ENCODE measurements at places on chromosomes 7 and 10.

DNA sequence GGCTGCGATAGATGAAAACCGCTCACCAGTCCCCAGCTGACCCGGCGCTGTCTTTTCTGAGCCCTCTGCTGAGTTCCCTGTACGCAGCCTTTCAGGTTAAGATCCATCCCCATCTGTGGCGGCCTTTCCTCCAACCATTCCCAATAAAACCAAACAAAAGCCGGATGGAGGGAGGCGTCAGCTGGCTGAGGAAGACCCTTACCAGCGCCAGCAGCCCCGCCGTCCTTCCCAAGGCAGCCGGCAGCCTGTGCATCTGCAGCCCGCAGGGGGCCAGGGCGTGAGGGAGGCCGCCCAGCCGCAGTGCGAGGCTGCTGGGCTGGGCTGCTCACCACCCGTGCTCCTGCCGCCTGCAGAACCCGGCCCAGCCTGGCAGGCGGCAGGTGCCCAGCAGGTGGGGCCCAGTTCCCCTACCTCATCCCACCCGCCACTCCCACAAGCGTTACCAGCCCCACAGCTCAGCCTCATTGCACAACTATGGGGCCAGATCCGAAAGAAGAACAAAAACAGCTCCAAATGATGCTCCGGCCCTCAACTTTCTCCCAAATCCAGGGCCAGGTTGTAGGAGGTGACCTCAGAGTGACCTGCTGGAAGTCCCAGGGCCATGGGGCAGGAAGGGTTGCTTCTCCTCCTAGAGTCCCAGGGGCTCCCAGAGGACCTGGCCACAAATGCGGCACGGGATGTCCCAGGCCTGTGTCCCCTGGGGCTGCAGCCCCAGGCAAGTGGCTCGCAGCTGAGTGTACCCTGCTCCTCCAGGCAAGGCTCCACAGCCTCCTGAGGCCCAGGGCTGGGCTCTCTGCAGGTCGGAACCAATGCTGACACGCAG, 23.8 kb downstream of the PAPOLB start:
- no peak for DNase-seq

- DNase-seq, result no peak
Measured at GRCh38 chr7:39750253-39751077, 127.1 kb downstream of the RALA start.

GRCh38 chr7:87426160-87426559, 49.3 kb downstream of the ABCB4 start:
- DNase-seq, result no peak

- no peak for DNase-seq
Measured at GRCh38 chr7:10075866-10076265, 897.8 kb upstream of the PHF14 start.

- no peak for DNase-seq
Measured at GRCh38 chr10:133461027-133461426, 7.3 kb downstream of the SCART1 start.

GRCh38 chr10:123270221-123270620, 116.0 kb downstream of the BUB3 start:
- DNase-seq, result no peak

DNA sequence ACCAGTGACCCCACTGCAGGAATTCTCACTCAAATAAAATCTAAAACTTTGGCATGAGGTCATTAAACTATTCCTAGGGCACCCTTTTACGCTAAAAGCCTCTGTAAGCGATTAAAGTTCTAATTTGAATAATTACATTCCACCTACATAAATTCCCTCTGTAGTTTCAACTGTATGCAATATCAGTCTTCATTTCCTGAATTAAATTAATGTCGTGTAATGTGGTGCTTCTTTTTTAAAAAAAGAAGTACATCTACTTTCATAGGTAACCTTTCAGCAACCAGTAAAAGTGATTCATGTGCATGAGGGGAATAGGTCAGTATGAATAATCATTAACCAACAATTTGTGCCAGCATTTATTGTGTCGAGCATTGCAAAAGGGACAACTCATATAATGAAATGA, 44.7 kb downstream of the IMMP2L start:
- no peak for DNase-seq

- peak; percentile 69 for DNase-seq
Measured at GRCh38 chr10:97319671-97320479, 804 bp downstream of the FRAT1 start.

GRCh38 chr10:113384181-113384580, 168.7 kb upstream of the HABP2 start:
- no peak for DNase-seq

DNA sequence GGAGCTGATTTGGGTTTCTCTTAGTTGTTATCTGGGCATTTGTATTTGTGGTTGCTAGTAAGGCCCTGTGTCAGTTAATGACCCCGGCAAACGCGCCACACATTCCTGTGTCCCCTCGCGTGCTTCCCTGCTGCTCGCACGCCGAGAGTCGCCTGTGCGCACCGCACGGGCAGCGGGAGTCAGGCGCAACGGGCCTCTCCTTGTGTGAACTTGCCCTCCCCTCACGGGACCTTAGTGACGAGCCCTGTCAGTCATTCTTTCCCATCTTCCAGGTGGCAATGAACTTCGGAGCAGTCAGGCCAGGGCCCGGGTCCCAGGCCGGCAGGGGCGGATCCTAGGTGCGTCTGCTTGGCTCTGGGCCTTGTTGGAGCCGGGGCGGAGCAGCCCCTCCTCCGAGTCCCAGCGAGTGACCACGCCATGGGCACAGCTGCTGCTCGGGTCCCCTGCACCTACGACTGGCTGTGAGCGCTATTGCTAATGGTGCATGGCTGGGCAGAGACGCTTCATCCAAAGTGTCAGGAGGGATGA, 12.4 kb upstream of the PRKAR1B start:
- DNase-seq, result no peak

GRCh38 chr10:13844651-13845050, 257.9 kb downstream of the PRPF18 start:
- no peak for DNase-seq

DNA sequence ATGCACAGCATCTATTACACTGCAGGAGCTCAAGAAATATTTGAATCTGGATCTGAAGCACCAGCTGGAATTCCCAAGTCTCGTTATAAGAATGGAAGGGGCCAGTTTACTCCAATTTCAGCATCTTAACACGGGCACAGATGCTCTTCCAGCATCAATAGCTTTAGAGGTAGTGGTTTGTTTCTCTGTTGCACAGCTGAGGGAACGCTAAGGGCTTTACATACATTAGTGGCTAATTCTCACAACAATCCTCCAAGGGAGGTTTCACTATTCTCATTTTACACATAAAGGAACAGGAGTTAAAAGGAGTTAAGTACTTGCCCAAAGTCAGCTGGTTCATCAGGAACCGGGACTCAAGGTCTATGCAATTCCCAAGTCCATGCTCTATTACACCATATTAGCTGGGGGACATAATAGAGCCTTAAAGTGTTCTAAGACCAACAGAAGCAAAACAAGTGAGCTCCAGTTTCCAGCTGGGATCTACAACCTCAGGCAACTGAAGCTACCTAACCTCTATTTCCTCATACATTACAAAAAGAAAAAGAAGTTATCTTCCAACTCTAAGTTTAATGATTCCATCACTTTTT, 9.9 kb downstream of the XPNPEP1 start:
- no peak for DNase-seq

DNA sequence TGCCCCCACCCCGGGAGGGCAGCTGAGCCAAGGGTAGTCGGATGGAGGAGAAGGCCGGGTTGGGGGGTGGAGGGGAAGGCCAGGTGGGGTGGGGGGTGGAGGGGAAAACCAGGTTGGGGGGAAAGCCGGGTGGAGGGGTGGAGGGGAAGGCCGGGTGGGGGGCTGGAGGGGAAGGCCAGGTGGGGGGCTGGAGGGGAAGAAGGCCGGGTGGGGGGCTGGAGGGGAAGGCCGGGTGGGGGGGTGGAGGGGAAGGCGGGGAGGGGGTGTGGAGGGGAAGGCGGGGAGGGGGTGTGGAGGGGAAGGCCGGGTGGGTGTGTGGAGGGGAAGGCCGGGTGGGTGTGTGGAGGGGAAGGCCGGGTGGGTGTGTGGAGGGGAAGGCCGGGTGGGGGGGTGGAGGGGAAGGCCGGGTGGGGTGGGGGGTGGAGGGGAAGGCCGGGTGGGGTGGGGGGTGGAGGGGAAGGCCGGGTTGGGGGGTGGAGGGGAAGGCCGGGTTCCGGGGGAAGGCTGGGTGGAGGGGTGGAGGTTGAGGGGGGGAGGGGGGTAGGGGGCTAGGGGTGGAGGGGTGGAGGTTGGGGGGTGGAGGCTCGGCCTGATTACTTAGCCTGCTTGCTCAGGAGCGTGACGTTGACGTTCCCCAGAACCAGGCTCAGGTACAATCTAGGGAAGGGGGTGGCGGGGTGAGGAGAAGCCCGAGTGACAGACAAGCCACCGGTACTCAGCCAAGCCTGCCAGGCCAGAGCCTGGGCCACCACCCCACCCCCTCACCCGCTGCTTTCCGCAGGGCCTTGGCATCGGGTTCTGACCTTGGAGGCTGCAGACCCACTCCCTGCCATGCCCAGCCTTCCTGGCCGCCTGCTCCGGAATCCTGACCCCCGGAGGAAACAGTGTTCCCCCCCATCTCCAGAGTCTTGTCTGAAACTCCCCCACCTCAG, 5.6 kb downstream of the TMEM120A start:
- no peak for DNase-seq

GRCh38 chr10:11602919-11603523, 8.4 kb downstream of the USP6NL start:
- DNase-seq, result no peak

GRCh38 chr10:64708884-64709681, 1187.9 kb downstream of the REEP3 start:
- no peak for DNase-seq

DNA sequence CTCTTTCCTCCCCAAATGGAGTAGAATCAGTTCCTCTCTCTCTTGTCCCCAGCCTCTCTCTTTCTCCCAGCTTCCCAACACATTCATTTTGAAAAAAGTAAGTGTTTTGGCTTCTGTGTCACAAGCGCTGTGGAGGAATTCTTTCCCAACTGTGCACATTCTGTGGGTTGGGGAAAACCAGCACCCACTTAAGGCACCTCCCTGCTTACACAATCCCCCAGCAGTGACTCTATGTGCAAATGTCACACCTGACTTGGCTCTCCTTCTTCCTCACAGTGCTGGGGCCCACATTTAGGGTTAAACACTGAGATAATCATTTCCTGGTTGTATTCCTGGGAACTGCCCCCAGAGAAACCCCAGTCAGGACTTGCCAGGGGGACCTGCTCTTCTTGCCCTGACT, 358.1 kb upstream of the ZNF32 start:
- DNase-seq, result no peak

- DNase-seq, result no peak
Measured at GRCh38 chr7:151623766-151624165, 104.1 kb upstream of the RHEB start.

- DNase-seq, result no peak
Measured at GRCh38 chr7:88450874-88451273, 144.2 kb upstream of the STEAP4 start.

- DNase-seq, result no peak
Measured at GRCh38 chr7:27251136-27251651, 8.6 kb downstream of the EVX1 start.

- no peak for DNase-seq
Measured at GRCh38 chr10:45585131-45585530, 87.4 kb downstream of the ZFAND4 start.

DNA sequence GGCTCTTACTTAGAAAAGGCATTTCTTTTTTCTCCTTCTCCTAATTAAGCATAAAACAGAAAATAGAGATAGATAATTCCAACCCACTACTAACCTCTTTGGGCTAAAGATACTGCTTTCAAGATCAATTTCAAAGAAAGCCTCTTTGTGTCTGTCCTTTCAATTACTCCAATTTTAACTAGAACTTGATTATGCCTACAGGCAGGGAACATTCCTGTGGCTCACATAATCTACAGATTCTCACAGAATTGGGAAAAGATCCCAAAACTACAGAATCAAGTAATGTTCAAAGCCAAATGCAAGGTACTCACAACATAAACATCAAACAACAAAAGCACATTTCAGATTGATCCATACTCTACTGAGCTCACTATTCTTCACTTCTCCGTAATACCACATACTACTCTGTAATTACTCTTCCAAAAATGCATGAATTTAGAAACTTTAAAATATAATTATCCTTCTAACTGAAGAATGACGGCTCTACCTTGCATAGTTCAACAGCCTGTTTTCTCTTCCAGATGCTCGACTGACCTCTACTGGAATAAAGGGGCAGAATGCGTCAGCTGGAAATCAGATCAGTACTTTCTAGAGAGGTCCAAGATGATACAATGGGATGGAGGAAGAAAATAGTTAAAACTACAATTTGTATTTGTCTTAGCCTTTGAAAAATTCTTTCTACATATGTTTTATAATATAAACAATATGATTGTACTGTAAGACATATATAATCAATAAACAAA, 3.9 kb downstream of the MTERF1 start:
- no peak for DNase-seq

- no peak for DNase-seq
Measured at GRCh38 chr7:120609136-120609753, 248.7 kb downstream of the TSPAN12 start.

- peak; percentile 76 for DNase-seq
Measured at GRCh38 chr7:108368466-108368865, 87.8 kb downstream of the NRCAM start.

DNA sequence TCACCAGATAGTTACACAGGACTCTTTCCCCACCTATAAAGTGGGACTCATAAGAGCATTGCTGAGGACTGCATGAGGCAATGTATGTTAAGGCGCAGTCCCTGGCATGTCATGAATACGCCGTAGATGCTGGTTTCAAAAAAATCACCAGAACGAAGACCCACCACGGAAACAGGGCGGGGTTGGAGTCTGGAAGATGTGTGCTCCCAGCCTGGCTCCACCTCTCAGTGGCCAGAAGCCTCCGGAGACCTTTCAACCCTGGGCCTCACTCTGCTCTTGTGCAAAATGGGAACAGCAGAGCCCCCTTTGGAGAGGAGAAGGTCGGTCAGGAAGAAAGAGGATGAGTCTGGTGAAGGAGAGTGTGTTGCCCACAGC, 12.4 kb upstream of the ZMIZ1 start:
- DNase-seq, result no peak

DNA sequence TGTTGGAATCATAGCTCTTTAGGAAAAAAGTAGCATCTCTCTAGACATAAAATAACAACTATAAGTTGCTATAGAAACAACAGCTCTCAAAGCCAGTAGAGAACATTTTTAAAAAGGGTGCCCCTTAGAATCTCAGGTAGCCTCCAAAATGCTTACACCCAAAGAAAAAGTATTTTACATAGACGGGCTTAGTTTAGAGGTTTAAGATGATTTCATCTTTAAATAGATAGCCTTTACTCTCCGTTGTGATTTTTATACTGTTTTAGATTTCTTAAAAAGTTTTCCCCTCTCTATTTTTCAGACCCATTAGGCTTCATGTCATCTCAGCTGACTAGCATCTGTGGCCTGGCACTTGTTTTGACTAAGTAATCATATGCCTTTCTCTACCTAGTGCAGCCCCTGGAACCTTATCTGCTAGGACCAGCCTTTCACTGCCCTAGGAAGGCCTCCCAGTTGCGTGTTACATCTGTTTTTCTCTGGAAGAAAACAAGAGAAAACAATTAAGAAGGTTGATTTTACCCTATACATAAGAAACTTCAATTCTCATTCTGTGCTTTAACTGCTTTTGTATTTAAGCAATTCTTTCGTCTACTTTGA, 6.9 kb upstream of the BPGM start:
- no peak for DNase-seq
